ENCODE measurements at places on chromosomes 5 and 9.

- no peak for DNase-seq
These were observed 26.2 kb downstream of the ENTREP1 start for GRCh38 chr9:69351227-69351626.

- no peak for DNase-seq
These were observed 57.8 kb downstream of the TENT4A start for GRCh38 chr5:6770826-6771607.

DNA sequence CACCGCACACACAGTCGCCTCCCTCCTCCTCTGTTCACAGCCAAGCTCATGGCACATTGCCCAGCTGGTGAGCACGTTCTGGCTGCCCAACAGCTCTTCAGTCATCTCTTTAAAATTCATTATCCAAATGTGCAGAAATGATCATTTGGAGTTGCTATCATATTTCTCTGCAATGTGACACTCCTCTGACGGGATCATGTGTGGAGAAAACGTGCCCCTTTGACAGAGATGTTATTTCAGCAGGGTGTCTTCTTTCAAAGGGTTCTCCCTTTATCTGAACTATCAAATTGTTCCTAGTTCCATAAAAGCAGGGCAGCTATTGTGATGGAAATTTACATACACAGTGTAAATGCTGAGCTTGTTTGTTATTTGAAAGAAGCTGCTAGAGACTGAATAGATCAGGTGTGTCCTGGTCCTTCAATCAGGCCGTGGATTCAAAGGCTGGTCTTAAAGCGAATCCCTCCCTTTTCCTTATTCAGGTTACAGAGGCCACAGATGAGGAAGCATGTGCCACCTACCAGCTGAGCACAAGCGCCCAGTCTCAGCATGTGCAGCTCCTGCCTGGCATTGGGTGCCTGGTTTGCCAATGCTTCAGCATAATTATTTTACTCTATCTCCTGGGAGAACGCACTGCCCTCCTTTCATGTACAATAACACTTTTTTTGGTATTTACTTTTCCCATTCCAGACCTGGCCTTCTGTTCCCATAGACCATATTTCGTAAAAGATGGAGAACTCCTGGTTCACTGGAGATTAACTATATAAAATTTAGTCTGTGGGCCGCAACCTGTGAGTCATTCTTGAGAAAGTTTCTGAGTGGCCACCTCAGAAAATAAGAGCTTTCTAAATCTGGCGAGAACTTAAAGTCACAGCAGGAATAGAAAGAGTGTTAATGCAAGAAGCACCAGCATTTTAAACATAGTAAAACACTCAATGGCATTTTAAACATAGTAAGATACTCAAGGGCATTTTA, 433.7 kb downstream of the ENC1 start:
- DNase-seq = peak; percentile 87

GRCh38 chr5:147560718-147561331, 51.0 kb upstream of the DPYSL3 start:
- DNase-seq = no peak

GRCh38 chr9:93635186-93636107, 59.1 kb downstream of the PHF2 start:
- DNase-seq = no peak

DNA sequence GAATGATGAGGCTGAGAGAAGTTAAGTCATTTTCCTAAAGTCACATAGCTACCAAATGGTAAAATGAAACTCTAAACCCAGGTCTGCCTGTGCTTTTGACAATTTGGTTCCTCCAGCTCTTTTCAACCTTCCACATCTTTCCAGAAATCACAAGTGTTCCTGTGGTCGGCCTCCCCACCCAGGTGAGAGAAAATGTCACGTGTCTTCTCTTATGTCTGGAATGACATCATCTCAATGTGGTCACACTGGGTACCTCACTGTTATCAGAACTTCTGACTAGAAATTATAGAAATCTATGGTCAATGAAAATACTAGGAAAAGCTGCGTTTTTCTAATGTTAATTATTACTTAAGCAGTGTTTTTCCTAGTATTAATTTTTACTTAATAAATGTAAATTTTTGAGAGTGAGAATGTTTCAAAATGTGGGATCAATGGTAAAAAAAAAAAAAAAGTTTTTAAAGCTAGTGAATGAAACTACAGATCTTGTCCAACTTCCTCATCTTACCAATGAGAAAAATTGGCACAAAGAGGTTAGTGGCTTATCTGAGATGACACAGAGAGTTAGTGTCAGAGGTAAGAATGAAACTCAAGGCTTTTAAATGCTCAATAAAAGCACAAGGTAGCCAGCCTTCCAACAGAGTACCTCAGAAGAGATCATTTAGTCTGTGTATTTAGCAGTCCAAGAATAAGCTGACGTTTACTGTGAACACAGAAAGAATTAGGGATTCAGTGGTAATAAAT, 228.7 kb upstream of the NR4A3 start:
- no peak for DNase-seq

DNA sequence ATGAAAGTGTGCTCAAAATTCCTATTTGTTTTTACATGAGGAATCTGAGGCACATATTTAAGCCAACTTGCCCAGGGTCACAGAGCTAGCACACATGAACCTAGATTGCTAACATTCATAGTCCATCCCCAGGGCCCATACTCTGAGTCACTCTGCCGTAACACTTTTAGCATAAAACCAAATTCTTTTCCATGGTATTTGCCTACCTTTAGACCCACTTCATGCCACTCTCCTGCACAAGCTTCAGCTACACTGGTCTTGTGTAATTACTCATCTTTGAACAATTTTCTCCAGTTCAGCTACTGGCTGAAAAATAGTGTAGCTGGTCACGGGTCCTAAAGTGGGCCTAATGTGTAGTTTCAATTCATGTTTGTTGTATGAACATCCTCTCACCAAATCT, 200.7 kb downstream of the SLC12A2 start:
- DNase-seq = no peak

DNA sequence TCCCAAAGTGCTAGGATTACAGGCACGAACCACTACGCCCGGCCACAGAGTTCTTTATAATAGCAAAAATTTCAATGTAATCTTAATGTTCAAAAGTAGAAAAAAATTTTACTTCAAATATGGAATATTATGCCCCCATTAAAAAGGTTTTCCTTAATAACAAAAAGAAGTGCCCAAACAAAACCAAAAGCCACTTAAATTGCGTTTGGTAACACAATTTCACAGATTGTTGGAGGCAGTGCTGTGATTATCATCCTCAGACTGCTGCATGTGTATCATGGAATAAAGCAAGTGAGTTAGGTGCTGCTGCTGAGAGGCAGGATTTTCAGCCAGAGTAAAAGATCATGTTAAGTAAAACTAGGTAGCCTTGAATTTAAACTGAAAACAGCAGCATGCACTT, 132.7 kb downstream of the COL23A1 start:
- no peak for DNase-seq

DNA sequence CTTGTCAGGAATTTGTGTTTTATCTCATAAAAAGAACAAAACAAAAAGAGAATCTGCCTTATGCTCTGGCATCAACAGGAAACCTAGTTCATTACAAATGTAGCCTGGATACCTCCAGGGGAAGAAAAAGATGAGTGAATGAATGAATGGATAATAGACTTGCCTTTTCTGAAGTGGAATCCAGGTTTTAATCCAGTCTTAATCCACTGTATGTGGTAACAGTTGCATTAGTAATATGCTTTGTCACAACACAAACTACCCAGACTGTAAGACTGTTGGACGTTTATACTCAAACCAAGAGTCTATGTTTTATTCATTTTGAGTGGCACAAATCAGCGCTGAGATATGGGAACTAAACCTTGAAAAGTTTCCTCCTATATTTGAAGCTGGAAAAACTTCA, 32.1 kb upstream of the MAP3K1 start:
- DNase-seq = no peak

DNA sequence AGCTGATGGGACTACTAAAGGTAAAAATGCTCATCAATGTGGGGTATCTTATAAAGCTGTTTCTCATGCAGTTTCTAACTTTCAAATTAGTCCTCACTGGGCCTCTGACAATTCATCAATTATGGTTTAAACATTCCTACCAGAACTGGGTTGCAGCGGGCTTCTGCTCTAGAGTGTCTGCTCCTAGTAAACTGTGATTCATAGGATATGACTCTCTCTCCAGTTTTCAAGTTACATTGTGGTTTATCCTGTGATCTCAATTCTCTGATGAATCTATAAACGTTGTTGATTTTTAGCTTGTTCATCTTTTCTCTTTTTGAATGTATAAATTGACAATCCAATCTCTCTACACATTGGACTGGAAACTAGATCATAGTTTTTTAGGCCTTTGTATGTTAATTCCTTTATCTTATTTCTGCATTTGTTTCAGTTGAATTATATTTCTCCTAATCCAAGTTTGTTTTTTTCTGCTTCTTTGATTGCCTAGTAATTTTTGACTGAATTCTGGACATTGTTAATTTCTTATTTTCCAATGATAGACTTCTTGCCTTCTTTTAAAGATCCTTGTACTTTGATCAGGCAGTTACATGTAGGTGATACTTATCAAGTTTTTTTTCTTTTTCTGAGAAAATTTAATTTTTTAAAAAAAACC, 822.6 kb downstream of the TLE1 start:
- no peak for DNase-seq
